Activated CD8-positive, alpha-beta T cell treated with anti-CD3 and anti-CD28 coated beads for 36 hours (primary cell): ENCODE measurements at places on chromosomes 6 and 20.

GRCh38 chr6:85168146-85168545 lies 281.7 kb upstream of the NT5E start:
- no peak overlapping the region for H3K4me3 ChIP-seq
- H3K4me1 ChIP-seq = no peaks in the 10 kb centered on the region
- H3K27ac ChIP-seq = no peak overlapping the region

DNA sequence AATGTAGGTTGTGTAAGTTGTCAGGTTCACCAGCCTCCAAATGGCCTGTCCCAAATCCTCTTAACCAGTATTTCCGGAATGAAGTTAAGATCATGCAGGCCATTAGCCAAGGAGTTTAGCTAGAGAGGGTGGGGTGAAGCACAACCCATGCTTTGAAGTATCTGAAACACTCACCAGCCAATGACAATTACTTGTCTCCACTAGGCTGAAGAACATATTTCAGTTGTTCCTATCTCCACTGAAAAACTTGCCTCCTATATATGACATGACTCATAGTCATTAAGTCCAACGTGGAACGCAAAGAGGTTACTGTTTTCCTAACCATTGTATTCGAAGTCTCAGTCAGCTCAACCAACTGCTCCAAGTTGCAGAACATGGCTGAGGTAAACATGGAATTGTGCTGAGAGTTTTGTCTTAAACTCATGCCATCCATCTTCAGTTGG lies 37.4 kb upstream of the TNFAIP3 start:
- no peak overlapping the region for H3K4me3 ChIP-seq
- peak overlapping the region; percentile 94 for H3K27ac ChIP-seq
- H3K27me3 ChIP-seq = no peaks in the 10 kb centered on the region
- H3K4me1 ChIP-seq = peaks cover 69% of the 10 kb centered on the region
- no peak for DNase-seq

- no peaks in the 10 kb centered on the region for H3K4me1 ChIP-seq
- no peak overlapping the region for H3K4me3 ChIP-seq
- no peak overlapping the region for H3K27ac ChIP-seq
- no peaks in the 10 kb centered on the region for H3K27me3 ChIP-seq
- peak; percentile 16 for DNase-seq
- no peaks in the 10 kb centered on the region for H3K36me3 ChIP-seq
These were observed 78.1 kb downstream of the LRFN2 start for GRCh38 chr6:40509086-40509485.

- no peak overlapping the region for H3K27ac ChIP-seq
- H3K4me1 ChIP-seq = no peaks in the 10 kb centered on the region
- H3K27me3 ChIP-seq = no peaks in the 10 kb centered on the region
- no peak overlapping the region for H3K4me3 ChIP-seq
These were observed 16.2 kb downstream of the ADGRB3 start for GRCh38 chr6:68651011-68651985.

DNA sequence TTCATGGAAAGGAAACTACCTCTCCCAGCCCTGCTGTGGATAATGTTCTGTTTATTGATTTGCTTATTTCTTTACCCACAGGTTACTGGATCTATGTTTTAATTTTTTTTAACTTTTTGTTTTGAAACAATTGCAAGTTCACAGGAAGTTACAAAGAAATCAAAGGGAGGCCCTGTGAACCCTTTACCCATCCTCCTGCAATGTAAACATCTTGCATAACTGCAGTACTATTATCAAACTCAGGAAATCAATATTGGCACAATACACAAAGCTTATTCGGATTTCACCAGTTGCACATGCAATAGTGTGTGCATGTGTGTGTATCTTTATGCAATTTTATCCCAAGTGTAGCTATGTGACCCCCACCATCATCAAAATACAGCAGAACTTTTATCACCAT lies 398.0 kb downstream of the BTBD3 start:
- H3K4me1 ChIP-seq = no peaks in the 10 kb centered on the region
- no peak for DNase-seq
- H3K27ac ChIP-seq = no peak overlapping the region
- no peaks in the 10 kb centered on the region for H3K36me3 ChIP-seq
- H3K27me3 ChIP-seq = no peaks in the 10 kb centered on the region

- H3K27ac ChIP-seq = no peak overlapping the region
- no peaks in the 10 kb centered on the region for H3K36me3 ChIP-seq
- H3K27me3 ChIP-seq = peaks cover 8% of the 10 kb centered on the region
- H3K4me1 ChIP-seq = peaks cover 3% of the 10 kb centered on the region
- H3K4me3 ChIP-seq = no peak overlapping the region
These were observed 71.5 kb upstream of the ISM1 start for GRCh38 chr20:13149371-13150105.

- no peak overlapping the region for H3K27ac ChIP-seq
- H3K27me3 ChIP-seq = peaks cover 68% of the 10 kb centered on the region
- H3K4me1 ChIP-seq = peaks cover 31% of the 10 kb centered on the region
- DNase-seq = no peak
- no peaks in the 10 kb centered on the region for H3K36me3 ChIP-seq
These were observed 5.4 kb downstream of the NKX2-2 start for GRCh38 chr20:21508230-21509078.

DNA sequence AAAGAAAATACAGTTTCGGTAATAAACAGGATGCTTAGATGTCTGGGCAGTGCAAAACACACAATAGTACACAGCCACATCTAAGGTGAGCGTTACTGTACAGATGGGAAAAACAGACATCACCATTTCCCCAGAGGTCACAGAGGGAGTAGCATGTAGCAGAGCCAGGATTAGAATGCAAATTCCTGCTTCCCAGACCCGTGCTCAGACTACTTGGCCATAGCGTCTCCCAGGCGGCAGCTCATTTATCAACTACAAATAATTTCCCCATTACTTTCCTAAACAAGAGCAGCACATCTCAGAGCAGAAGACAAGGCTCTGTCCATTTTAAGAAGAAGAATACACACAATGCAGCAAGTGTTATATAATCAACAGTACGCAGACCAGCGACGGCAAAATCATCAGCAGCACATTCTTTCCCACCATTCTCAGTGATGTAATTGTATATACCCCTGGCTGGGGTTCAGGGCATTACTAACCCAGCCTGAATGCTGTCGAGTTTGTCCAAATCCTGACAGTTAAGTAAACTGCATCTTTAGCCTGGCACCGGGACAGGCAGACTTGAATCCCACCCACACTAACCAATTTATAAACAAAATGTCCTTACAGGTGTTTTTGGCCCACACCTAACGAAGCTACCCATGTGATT lies 61.9 kb downstream of the CNKSR3 start:
- H3K4me1 ChIP-seq = no peaks in the 10 kb centered on the region
- no peak overlapping the region for H3K4me3 ChIP-seq
- DNase-seq = no peak
- no peaks in the 10 kb centered on the region for H3K27me3 ChIP-seq

DNA sequence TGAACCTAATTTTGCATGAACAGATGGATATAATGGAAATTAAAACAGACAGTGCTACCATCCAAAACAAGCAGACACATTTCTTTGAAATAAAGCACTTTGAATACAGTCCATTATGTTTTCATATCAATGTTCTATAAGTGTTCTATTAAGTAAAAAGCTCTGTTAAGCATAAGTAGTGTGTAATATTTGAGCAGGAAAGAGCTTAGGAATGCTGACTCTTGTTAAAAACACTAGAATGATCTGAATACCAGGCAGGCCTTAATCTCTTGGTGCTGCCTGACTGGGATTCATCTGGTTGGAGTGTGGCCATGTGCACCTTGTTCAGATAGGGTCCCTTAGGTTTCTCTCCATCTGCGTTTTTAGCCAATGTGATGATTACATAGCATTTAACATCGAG lies 130.9 kb downstream of the KIF6 start:
- DNase-seq = no peak
- H3K27ac ChIP-seq = no peak overlapping the region
- H3K27me3 ChIP-seq = peaks cover 19% of the 10 kb centered on the region
- no peaks in the 10 kb centered on the region for H3K36me3 ChIP-seq

DNA sequence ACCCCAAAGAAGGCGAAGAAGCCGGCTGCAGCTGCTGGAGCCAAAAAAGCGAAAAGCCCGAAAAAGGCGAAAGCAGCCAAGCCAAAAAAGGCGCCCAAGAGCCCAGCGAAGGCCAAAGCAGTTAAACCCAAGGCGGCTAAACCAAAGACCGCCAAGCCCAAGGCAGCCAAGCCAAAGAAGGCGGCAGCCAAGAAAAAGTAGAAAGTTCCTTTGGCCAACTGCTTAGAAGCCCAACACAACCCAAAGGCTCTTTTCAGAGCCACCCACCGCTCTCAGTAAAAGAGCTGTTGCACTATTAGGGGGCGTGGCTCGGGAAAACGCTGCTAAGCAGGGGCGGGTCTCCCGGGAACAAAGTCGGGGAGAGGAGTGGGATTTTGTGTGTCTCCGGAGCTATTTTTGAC lies 69.6 kb downstream of the HFE start:
- DNase-seq = peak; percentile 85
- peak overlapping the region; percentile 88 for H3K4me3 ChIP-seq
- H3K36me3 ChIP-seq = peaks cover 25% of the 10 kb centered on the region
- H3K4me1 ChIP-seq = peaks cover 38% of the 10 kb centered on the region
- H3K27me3 ChIP-seq = peaks cover 14% of the 10 kb centered on the region

- no peaks in the 10 kb centered on the region for H3K27me3 ChIP-seq
- H3K4me1 ChIP-seq = no peaks in the 10 kb centered on the region
- H3K36me3 ChIP-seq = no peaks in the 10 kb centered on the region
- DNase-seq = no peak
These were observed 291.0 kb upstream of the PLCB4 start for GRCh38 chr20:8777911-8778310.

GRCh38 chr20:38877483-38877882 lies 48.7 kb upstream of the FAM83D start:
- peaks cover 31% of the 10 kb centered on the region for H3K36me3 ChIP-seq
- no peak overlapping the region for H3K4me3 ChIP-seq
- peaks cover 91% of the 10 kb centered on the region for H3K4me1 ChIP-seq
- no peaks in the 10 kb centered on the region for H3K27me3 ChIP-seq

GRCh38 chr20:35891375-35891774 lies 62.9 kb downstream of the SCAND1 start:
- no peak for DNase-seq
- no peak overlapping the region for H3K4me3 ChIP-seq
- peaks cover 14% of the 10 kb centered on the region for H3K36me3 ChIP-seq
- H3K27me3 ChIP-seq = no peaks in the 10 kb centered on the region
- peaks cover 27% of the 10 kb centered on the region for H3K4me1 ChIP-seq

DNA sequence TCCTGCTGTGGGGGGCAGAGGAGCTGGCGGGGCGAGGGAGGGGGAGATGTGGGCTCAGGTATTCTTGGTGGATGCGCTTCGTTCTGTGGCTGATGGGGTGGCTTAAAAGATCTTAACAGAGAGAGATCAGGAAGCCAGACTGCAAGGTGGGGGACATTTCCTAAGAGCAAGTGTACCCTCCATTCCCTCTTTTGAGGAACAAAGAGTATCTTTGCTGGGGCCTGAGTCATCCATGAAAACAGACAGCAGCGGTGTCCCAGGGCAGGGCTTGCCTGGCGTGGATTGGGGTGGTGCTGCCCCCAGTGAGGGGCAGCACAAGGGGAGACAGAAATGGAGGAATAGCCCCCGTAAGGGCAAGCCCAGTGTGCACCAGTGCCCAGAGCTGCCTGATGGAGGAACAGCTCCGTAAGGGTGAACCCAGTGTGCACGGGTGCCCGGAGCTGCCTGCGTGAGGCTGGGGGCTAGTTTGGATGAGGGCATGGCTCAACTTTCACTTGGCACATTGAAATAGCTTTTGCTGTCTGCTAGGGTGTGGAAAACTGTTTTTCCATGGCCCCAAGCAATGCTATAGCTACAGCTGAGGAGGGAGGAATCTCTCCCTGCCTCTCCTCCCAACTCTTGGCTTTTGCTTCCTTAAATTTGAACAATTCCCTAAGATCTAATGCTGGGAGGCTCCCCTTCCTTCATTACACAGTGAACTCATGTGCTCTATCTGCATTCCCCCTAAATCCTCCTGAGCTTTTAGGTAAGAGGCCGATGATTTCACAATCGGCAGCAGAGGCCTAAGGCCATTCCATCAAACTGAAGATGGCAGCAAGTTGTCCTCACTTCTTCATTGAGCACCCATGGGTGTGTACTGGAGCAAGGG lies 12.9 kb downstream of the MAPK13 start:
- DNase-seq = no peak
- H3K36me3 ChIP-seq = peaks cover 17% of the 10 kb centered on the region
- no peaks in the 10 kb centered on the region for H3K27me3 ChIP-seq
- peaks cover 25% of the 10 kb centered on the region for H3K4me1 ChIP-seq
- H3K4me3 ChIP-seq = no peak overlapping the region

DNA sequence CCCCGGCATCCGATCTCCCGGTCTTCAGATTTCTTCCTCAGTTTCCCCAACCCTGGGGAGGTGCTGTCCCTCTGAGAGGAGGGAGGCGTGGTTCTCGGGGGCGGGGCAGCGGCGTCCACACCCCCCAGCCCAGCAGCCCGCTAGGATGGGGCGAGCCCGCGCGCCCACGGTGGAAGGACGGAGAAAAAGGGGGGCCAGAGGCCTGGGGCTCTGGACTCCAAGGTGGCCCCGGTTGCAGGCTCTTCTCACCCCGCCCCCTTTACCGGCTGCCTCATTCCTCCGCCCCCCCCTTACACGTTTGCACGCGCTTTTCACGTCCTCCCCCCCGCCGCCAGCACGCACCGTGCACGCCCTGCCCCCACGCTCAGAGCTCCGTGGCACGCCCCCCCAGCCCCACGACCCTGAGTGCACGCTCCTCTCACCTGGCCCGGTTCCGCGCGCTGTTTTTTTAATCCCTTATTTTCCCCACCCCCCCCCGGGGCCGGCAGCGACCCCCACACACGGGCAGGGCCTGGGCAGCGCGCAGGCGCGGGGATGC lies 402 bp downstream of the ZBTB12 start:
- peaks cover 28% of the 10 kb centered on the region for H3K4me1 ChIP-seq
- DNase-seq = peak; percentile 78
- peaks cover 3% of the 10 kb centered on the region for H3K36me3 ChIP-seq
- peak overlapping the region; percentile 38 for H3K27ac ChIP-seq
- peaks cover 3% of the 10 kb centered on the region for H3K27me3 ChIP-seq

DNA sequence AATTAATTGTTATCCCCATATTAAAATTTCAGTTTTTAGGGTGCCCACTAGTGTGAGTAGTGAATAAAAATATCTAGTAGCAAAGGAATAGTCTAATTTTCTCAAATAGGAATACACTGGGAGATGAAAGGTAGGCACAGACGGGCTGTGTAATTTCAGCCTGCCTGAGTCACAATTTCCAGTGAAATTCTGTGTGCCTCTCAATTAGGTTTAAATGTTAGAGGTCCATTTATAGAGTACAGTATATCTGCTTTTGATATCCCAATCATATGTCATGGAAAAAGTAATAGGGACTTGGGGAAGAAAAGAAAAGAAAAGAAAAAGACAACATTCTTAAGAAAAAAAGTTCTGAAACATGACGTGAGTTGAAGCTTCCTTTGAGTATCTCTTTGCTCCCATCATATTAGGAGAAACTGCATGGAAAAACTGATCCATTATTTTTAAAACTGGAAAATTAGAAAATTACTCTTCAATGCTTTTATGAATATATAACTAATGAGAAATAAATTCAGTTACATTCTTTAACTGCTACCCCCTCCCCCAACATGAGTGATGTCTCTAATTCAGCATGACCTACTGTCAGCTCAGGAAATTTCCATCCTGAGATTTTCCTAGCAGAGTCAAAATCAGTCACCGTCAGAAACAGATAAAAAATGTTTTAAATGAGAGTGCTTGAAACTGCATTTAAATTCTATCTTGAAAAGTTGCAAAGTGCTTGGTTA lies 473.8 kb upstream of the HSF2 start:
- no peak for DNase-seq
- H3K4me3 ChIP-seq = no peak overlapping the region
- H3K4me1 ChIP-seq = peaks cover 3% of the 10 kb centered on the region
- no peaks in the 10 kb centered on the region for H3K27me3 ChIP-seq
- H3K27ac ChIP-seq = no peak overlapping the region
- H3K36me3 ChIP-seq = no peaks in the 10 kb centered on the region
